ENCODE measurements at places on chromosomes 1 and 21. TPM values are rescaled to one million over a fixed set of nuclear protein-coding genes. Genes with fewer than 3 reads are reported as not detected.

CACHD1 gene
- 23.6 TPM for polyA plus RNA-seq

SPATA1 gene
- not detected for polyA plus RNA-seq

DNA sequence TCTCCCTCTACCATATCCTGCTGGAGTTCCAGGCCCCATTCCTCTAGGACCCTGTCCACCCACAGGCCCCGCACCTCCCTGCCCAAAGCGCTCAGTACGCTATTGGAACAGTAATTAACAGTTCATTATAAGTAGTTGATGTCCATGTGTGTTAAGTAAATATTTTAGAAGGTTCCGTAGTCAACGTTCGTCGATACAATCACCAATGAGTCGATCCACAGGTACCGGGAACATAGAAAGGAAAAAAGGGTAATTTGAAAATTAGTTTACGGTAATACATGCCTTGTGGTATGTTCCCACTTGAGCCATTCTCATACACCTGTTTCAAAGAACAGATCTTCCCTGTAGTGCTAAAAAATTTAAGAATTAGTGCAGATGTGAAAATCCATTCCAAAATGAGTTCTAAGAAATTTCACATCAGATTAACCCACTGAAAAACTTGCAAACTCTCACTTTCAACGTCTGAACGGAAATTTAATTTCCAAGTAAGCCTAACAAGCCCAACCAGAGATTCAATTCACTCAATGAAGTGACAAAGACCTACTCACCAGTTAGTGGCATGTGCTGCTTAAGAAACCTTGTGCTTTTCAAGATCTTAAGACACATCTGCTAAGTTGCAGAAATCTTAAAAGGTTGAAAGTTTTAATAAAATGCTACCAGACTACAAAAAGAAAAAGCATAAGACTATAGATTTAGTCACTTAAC is 8.3 kb downstream of the SFPQ start:
- no peak for DNase-seq

DNA sequence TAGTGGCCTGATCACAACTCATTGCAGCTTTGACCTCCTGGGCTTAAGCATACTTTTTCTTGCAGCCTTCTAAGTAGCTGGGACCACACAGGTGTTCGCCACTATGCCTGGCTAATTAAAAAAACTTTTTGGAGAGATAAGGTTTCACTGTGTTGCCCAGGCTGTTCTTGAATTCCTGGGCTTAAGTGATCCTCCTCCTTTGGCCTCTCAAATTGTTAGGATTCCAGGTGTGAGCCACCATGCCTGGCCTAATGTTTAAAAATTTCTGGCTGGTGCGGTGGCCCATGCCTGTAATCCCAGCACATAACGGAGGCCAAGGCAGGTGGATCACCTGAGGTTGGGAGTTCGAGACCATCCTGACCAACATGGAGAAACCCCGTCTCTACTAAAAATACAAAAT is 24.4 kb downstream of the YTHDF2 start:
- DNase-seq = no peak

GRCh38 chr21:41965461-41966013 is 11.7 kb upstream of the C2CD2 start:
- DNase-seq = no peak

All from adrenal gland (tissue), 19 donors.